ENCODE measurements at places on chromosomes 7 and 10. TPM values are rescaled to one million over a fixed set of nuclear protein-coding genes. Genes with fewer than 3 reads are reported as not detected.

DNA sequence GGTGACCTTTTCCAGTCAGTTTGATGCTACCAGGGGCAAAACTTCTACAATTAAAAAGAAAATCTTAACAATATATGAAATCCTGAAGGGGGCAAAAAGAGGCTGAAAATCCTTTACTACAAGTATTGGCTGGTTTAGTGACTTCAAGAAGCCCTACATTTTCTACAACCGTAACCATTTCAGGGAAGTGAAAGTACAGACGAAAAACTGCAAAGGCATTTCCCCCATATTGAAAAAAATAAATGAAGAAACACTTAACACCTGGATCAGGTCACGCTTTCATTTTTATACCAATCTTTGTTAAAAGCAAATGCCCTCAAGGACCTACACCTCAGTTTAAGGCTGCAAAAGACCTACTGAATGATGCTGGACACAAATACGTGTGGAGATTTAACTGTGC, 38.6 kb downstream of the IL6 start:
- H3K4me1 ChIP-seq, result no peaks in the 10 kb centered on the region
- no peaks in the 10 kb centered on the region for H3K36me3 ChIP-seq
- H3K4me3 ChIP-seq, result no peak overlapping the region
- H3K27ac ChIP-seq, result no peak overlapping the region
- no peaks in the 10 kb centered on the region for H3K27me3 ChIP-seq

DNA sequence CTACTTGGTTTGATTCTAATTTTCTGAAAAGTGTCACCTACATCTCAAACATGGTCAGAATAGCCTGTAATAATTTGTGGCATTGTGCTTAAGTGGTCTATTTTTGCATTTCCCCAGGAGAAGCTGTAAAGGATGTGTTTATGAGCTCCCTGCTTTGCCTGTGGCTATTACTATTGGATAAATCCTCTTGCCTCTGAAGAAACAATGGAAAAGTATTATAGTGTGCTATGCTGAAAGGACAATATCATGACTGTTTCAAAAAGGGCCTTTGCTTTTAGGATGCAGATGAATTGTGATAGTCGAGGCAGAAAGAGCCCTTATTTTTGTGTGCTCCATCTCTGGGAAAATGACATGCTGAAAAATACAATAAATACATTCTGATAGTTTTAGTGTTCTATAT, 94.1 kb upstream of the ARMC3 start:
- H3K27ac ChIP-seq, result no peak overlapping the region
- H3K27me3 ChIP-seq, result no peaks in the 10 kb centered on the region
- no peaks in the 10 kb centered on the region for H3K4me1 ChIP-seq
- no peaks in the 10 kb centered on the region for H3K36me3 ChIP-seq
- no peak overlapping the region for H3K4me3 ChIP-seq

DNA sequence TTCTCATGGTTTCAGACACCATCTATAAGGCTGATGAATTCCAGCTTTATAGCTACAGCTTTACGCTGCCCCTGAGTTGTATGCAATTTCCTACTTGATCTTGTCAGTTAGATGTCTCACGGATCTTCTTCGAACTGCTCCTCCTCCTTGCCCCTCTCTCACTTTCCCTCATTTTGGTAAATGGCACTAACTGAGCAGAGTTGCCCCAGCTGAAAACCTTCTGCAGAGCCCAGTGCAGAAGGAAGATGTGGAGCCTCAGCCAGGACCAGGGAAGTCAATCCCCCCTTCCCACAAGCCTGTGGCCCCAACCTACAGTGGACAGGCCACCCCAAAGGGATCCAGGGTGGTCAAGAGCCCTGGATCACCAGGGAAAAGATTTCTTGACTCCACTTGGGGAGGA, 49.0 kb upstream of the SEPHS1 start:
- no peak for DNase-seq
- no peak overlapping the region for H3K27ac ChIP-seq
- H3K4me1 ChIP-seq, result no peaks in the 10 kb centered on the region
- no peaks in the 10 kb centered on the region for H3K36me3 ChIP-seq
- H3K4me3 ChIP-seq, result no peak overlapping the region

- DNase-seq, result no peak
- H3K36me3 ChIP-seq, result no peaks in the 10 kb centered on the region
- H3K4me3 ChIP-seq, result no peak overlapping the region
- H3K27me3 ChIP-seq, result no peaks in the 10 kb centered on the region
- H3K4me1 ChIP-seq, result no peaks in the 10 kb centered on the region
Observed at GRCh38 chr7:3984456-3984855, 683.4 kb downstream of the SDK1 start.

- H3K27ac ChIP-seq, result peak overlapping the region; percentile 71
- H3K36me3 ChIP-seq, result no peaks in the 10 kb centered on the region
Observed at GRCh38 chr7:42238709-42239366, 1.8 kb upstream of the GLI3 start.

The CALN1 gene
- not detected for total RNA-seq

- H3K27ac ChIP-seq, result no peak overlapping the region
- H3K27me3 ChIP-seq, result no peaks in the 10 kb centered on the region
- no peaks in the 10 kb centered on the region for H3K36me3 ChIP-seq
- H3K4me3 ChIP-seq, result no peak overlapping the region
Observed at GRCh38 chr7:149440222-149440621, 20.6 kb downstream of the ZNF777 start.

The ANKRD30A gene
- not detected for total RNA-seq

- no peak overlapping the region for H3K4me3 ChIP-seq
- no peak for DNase-seq
- H3K27ac ChIP-seq, result no peak overlapping the region
- H3K4me1 ChIP-seq, result no peaks in the 10 kb centered on the region
- H3K27me3 ChIP-seq, result no peaks in the 10 kb centered on the region
Observed at GRCh38 chr10:43939939-43940820, 291.5 kb upstream of the ZNF32 start.

The FFAR4 gene
- not detected for total RNA-seq

- H3K4me3 ChIP-seq, result no peak overlapping the region
- H3K4me1 ChIP-seq, result no peaks in the 10 kb centered on the region
- no peaks in the 10 kb centered on the region for H3K36me3 ChIP-seq
- peak; percentile 84 for DNase-seq
Observed at GRCh38 chr10:30502266-30503060, 68.5 kb downstream of the MAP3K8 start.

DNA sequence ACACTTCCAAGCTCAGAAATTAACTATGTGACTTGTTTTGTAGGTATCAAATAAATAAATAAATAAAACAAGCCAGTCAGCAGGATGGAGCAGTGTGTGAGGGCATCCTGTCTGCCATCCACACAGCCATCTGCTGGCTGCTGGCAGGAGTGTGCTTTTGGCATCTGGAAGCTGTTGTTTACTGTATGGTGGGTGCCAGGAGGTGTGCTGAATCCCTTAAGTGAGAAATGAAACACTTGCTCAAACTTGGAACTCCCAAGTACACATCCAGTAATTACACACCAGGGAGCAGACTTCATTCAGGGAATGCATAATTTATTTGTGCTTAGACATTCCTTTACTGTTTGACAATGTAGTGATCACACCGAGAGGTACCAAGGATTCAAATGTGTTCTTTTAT, 16.9 kb upstream of the TAX1BP1 start:
- H3K36me3 ChIP-seq, result no peaks in the 10 kb centered on the region
- no peak overlapping the region for H3K4me3 ChIP-seq
- H3K27ac ChIP-seq, result no peak overlapping the region
- H3K27me3 ChIP-seq, result no peaks in the 10 kb centered on the region
- no peaks in the 10 kb centered on the region for H3K4me1 ChIP-seq

GRCh38 chr7:110050785-110051184, 1040.1 kb upstream of the LRRN3 start:
- H3K4me3 ChIP-seq, result no peak overlapping the region
- no peaks in the 10 kb centered on the region for H3K36me3 ChIP-seq
- no peak for DNase-seq
- H3K4me1 ChIP-seq, result no peaks in the 10 kb centered on the region
- H3K27ac ChIP-seq, result no peak overlapping the region

DNA sequence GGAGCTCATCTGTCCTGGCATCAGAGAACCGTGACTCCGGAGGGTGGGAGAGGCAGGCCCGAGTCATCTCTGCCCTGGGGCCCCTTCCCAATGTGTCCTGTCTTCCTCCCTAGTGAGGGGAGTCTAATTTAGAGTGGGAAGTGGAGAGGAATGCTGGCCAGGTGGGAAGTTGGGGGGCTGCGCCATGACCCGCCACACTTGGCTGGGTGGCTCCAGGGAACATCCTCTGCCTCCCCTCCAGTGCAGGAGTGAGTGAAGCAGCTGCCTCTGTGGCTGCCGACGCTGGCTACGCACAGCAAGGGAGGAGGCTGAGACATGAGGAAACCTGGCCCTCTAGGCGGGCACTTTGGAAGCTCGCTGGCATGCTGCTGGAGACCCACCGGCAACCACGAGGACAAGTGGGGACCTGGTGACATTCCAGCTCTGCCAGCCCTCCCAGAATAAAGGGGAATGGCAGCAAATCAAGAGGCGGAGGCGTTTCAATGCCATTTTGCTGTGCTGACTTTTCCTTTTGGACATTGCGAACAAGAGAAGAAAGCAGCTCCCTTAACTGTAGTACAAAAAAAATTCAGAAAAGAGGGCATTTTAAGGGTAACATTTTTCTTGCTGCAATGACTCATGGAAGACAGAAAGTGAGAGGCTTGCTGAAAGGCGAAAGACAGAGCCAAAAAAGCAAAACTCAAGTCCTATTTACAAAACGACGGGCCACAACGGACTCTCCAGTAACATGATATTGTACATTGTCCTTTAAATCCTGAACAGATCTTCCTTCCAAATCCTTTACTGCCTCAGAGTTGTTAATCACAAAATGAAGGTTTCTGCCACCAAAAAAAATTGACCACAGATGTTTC, 121.2 kb upstream of the PITRM1 start:
- no peak overlapping the region for H3K4me3 ChIP-seq
- DNase-seq, result peak; percentile 32
- H3K27me3 ChIP-seq, result no peaks in the 10 kb centered on the region
- H3K27ac ChIP-seq, result peak overlapping the region; percentile 60
- no peaks in the 10 kb centered on the region for H3K4me1 ChIP-seq

DNA sequence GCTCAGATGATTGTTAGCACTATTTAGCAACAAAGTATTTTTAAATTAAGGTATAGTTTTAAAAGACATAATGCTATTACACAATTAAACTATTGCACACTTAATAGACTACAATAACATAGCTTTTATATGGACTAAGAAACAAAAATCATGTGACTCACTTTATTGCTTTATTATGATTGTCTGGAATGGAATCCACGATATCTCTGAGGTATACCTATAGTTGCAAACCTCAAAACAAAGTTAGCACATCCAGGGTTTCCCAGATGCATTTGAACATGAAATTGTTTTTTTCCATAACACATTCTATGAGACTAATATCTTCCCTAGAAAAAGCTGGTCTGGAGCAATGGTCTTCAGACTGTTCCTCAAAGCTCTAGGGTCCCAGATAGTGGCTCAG, 18.3 kb upstream of the RPEL1 start:
- H3K36me3 ChIP-seq, result no peaks in the 10 kb centered on the region
- H3K27ac ChIP-seq, result peak overlapping the region; percentile 57

The PRPF18 gene
- total RNA-seq, result 55.9 TPM

GRCh38 chr10:86105640-86106039, 261.0 kb downstream of the GRID1 start:
- H3K36me3 ChIP-seq, result no peaks in the 10 kb centered on the region
- H3K4me1 ChIP-seq, result no peaks in the 10 kb centered on the region
- no peak overlapping the region for H3K4me3 ChIP-seq
- H3K27me3 ChIP-seq, result no peaks in the 10 kb centered on the region

The ANKRD61 gene
- total RNA-seq, result not detected

DNA sequence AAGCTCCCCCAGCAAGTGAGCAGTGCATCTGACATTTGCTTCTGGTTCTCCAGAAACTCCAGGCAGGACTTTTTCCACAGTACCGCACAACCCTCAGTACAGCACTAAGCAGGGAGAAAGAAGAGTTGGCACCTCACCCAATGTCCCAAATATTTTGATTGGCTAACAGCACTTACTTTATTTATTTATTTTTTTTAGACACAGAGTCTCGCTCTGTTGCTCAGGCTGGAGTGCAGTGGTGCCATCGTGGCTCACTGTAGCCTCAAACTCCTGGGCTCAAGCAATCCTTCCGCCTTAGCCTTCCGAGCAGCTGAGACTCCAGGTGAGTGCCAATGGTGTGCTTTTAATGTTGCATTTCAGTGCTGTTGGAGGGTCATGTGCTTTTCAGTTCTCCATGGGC, 200.3 kb upstream of the ZMIZ1 start:
- H3K36me3 ChIP-seq, result no peaks in the 10 kb centered on the region
- H3K27ac ChIP-seq, result no peak overlapping the region
- no peak for DNase-seq
- H3K4me1 ChIP-seq, result no peaks in the 10 kb centered on the region
- H3K27me3 ChIP-seq, result no peaks in the 10 kb centered on the region
- no peak overlapping the region for H3K4me3 ChIP-seq

The TRPV5 gene
- 0.83 TPM for total RNA-seq

GRCh38 chr7:142181211-142181610, 69.7 kb downstream of the MGAM2 start:
- H3K4me1 ChIP-seq, result no peaks in the 10 kb centered on the region
- H3K27ac ChIP-seq, result no peak overlapping the region
- DNase-seq, result no peak
- no peaks in the 10 kb centered on the region for H3K27me3 ChIP-seq
- no peaks in the 10 kb centered on the region for H3K36me3 ChIP-seq
- no peak overlapping the region for H3K4me3 ChIP-seq

DNA sequence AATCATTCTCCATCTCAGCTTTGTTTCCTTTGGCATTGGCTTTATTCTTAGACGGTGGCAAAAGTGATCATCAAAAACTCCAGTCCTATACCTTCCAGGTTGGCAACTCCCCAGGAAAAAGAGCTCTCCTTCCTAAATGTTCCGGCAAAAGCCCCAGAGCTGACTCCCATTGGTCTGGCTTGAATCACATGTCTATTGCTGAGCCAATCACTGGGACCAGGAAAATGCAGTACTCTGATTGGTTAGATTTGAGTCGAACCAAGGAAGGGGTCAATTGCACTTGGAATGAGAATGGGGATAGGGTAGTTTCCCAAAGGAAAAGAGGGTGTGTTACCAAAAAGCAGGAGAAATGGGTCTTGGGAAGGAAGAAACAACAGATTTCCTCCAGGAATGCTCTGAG, 22.3 kb downstream of the LEP start:
- no peak overlapping the region for H3K27ac ChIP-seq
- no peaks in the 10 kb centered on the region for H3K4me1 ChIP-seq
- H3K36me3 ChIP-seq, result no peaks in the 10 kb centered on the region

DNA sequence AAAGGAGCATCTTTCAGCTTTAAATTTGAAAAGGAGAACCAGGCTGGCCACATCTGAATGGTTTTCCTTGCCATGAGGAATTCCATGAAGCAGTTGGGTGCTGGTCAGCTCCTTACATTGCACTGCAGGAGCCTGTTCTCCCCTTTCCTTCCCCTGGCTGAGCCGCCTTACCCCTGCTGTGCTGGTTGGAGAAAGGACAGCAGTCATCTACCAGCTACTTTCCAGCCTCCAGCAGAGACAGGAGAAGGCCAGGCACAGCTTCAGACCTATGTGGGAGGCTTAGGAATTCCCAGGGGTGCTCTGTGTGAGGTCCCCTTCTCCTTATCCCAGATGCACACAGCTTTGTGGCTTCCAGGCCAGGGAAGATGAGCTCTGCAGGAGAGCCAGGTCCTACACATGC, 4.7 kb downstream of the C10orf71 start:
- H3K27ac ChIP-seq, result no peak overlapping the region
- H3K4me1 ChIP-seq, result no peaks in the 10 kb centered on the region
- no peak overlapping the region for H3K4me3 ChIP-seq

GRCh38 chr10:80493522-80494051, 39.5 kb downstream of the TSPAN14 start:
- H3K36me3 ChIP-seq, result peaks cover 39% of the 10 kb centered on the region
- H3K27me3 ChIP-seq, result no peaks in the 10 kb centered on the region
- peak overlapping the region; percentile 13 for H3K27ac ChIP-seq
- H3K4me3 ChIP-seq, result no peak overlapping the region
- DNase-seq, result no peak
- peaks cover 41% of the 10 kb centered on the region for H3K4me1 ChIP-seq
